ENCODE measurements at places on chromosomes 11 and 22.

GRCh38 chr11:114553642-114554041 lies 6.0 kb downstream of the NXPE1 start:
- peak; percentile 53 for DNase-seq

- no peak for DNase-seq
Measured at GRCh38 chr11:63882555-63883242, 34.3 kb downstream of the RCOR2 start.

GRCh38 chr11:103897160-103897936 lies 139.1 kb upstream of the DDI1 start:
- no peak for DNase-seq

- no peak for DNase-seq
Measured at GRCh38 chr11:93757924-93758865, 16.7 kb downstream of the C11orf54 start.

DNA sequence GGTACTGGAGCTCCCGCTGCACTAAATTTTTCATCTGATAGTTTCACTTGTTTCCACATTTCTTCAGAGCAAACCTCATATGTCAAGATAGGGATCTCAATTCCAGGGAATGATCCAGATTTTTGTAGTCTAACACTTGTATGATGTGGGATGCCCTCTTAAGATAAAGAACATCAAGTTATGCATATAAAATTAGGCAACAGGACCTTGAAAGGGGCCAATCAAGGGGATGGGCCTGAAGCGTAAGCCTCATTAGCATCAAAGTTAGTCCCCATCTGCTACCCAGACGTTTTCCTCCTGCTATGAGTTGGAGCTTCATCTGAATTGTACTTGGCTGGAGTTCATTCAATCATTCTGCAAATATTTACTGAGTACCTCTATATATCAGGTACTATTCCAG lies 17.5 kb downstream of the PDGFD start:
- DNase-seq = peak; percentile 37

- peak; percentile 78 for DNase-seq
Measured at GRCh38 chr11:9748361-9748970, 84.6 kb downstream of the SWAP70 start.

Measured in fibroblast of mammary gland (primary cell).